GM20000 (cell line): ENCODE measurements at places on chromosomes 5 and 9.

- no peak for DNase-seq
Measured at GRCh38 chr5:141869514-141869913, 8.7 kb downstream of the PCDH1 start.

DNA sequence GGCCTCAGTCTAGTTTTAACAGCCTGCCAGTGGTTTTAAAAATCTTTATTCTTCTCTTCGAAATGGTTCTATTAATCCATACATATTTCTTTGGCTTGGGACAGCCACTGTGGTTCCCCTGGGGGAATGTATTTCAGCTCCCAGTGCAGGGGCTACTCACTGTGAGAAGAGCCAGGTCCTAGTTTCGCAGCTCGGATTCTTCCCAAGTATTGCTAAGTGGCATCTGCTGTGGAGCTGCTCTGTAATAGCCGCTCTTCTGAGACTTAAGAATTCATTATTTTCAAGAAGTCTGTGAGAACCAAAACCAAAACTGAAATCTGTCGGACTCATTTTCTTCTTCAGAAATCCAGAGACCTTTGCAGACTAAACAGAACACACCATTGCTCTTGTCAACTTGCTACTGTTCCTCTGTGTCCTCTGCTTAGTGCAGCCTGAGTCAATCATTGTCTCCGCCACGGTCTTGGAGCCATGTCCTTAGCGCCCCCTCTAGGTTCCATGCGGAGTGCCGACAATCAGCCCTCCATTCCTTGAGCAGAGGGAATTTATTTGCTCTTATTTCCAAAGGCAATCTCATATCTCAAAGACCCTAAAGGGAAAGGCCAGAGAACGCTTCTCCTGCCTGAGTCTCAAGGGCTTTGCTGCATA is 478.2 kb downstream of the SPATA31D1 start:
- no peak for DNase-seq

- DNase-seq, result no peak
Measured at GRCh38 chr5:14243766-14244165, 100.6 kb downstream of the TRIO start.

DNA sequence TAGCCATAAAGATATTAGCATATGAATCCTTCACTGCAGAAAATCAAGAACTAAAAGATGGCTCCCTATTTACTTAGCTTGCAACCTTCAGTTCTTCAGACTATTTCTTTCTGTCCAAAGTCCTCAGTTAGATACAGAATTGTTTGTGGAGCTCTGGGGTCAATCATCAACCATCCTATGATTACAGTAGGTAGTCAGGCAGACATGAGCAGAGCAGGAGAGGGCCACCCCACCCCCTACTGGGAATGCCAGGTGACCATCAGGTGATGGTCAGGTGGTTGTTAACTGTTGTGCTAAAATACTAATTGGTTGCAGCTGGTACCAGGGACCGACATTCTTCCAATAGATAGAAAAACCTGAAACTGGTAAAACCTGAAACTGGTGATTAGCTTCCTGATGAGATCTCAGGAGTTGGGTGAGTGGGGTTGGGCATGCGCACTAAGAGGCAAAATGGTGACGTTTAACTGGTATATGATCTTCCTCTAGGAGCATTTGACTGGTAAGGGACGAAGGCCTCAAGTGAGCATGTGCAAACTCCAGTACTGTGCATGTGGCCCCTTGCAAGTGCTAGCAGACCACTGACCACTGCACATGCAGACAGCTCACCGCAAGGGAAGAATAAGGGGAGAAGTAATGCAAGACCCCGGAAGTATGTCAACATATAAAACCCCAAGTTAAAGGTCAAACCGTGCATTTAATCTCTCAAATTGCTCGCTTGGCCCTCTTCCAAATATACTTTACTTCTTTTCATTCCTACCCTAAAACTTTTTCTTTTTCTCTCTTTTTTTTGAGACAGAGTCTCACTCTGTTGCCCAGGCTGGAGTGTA is 13.6 kb downstream of the C9orf57 start:
- DNase-seq, result no peak

DNA sequence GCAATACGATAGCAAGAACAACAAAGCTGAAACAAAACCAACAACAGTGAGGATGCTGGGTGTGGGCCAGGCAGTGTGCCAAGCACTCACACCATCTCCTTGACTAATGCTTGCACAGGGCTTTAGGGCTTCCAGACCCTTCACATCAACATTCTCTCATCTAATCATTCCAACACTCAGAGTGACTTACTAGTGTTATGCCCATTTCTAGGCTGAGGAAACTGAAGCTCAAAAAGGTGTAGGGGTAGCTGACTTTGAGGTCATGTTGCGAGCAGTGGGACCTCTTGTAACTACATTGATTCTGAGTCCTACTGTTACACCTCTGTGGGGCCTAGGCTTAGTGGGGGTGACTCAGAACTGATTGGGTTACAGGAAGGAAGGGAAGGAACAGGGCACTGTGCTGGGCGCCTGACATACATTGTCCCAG is 9.7 kb downstream of the ANGPTL2 start:
- DNase-seq, result no peak

DNA sequence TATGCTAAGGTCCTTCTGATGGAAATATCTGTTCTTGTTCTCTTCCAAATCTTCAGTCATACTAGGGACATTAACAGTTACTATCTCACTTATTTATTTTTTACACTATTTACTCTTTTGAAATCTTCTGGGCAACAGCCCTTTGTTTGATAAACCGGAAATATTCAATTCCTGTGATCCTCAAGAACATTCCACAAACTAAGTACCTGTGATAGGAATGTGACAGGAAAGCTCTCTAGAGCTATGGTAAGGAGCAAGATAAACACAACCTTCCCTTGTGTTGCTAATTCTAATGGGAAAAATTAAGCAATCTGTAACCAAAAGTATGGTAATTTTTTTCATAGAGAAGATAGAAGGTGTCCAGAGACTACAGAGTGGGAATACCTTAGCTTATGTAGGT is 22.0 kb upstream of the ANKRD34B start:
- DNase-seq, result no peak

- DNase-seq, result no peak
Measured at GRCh38 chr5:151284392-151284967, 19.1 kb downstream of the SLC36A3 start.

GRCh38 chr5:60945813-60946187 is 795 bp downstream of the NDUFAF2 start:
- peak; percentile 24 for DNase-seq
